Foreskin melanocyte (primary cell): ENCODE measurements at places on chromosomes 3 and 15.
A peak's percentile ranks its signal among the peaks of the same experiment; 100 is the strongest.

GRCh38 chr15:93855181-93855826 is 376.1 kb upstream of the MCTP2 start:
- no peak for DNase-seq

- DNase-seq, result peak; percentile 76
These were observed 33.1 kb downstream of the DZIP1L start for GRCh38 chr3:138082085-138082991.

DNA sequence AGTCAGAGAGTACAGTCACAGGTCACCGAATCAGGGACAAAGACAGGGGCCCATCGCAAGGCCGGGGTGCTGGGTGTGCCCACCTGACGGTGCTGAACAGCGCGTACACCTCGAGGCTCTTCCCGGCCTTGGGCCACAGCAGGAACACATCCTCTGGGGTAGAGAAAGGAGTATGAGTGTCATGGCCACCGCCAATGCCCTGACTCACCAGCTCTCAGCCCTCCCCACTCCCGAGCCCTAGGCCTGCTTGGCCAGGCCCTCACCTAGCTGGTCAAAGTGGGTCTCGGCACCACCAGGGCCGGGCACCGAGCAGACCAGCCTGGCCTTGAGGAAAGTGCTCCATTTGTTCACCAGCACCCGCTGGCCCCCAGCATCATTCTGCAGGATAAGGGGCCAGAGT is 4.2 kb downstream of the SEMA3G start:
- no peak for DNase-seq

DNA sequence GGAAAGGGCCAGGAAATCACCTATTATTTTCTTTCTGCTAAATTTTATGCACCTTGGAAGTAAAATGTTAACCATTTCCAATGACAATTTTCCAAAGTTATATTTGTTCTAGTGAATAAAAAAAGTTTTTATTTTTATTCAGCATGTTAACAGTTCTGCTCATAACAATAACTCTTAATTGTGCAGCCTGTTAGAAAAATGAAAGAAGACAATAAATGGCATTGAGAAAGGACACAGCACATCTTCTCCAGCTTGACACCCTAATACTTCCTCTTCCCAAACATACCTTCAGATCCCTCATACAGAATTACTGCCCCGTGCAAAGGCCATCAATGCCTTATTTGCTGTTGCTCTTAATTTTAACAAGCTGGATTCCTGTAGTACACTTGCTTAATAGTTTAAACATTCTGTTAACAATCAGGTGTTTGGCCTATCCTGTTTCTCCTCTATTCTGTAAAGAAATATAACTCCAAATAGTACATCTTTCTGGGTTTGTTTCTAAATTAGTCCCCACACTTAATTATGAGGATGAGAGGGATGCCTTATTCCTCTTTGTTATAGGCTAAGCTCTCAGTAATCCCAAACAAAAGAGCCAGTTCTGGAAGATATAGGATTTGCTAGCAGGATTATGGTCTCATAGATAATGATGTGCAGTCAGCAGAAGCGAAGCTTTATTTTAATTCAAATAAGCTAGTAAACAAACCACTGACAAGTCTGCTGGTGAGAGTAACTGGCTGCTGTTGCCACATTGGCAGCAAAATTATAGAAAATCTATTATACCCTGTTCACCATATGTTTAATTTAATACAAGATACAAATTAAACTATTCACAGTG is 19.2 kb upstream of the SOX2 start:
- no peak for DNase-seq

DNA sequence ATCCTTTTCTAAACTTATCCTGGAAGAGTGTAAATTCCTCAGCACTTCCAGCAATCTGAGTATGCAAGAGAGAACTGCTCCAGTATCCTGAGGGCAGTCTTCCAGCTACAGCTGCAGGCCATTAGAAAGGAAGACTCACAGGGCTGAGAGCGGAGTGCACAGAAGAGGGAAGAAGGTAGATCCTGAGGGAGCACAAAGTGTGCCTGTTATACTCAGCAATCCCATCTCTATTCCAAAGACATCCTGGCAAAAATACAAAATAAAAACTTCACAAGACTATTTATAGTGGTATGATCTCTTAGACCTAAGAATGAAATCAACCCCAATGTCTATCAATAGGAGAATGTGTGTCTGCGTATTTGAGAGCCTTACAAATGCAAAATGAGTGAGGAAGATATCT is 292.0 kb downstream of the ZIC1 start:
- no peak for DNase-seq

GRCh38 chr3:170768334-170768801 is 101.6 kb downstream of the RPL22L1 start:
- peak; percentile 76 for DNase-seq

- no peak for DNase-seq
These were observed 86.5 kb upstream of the ICE2 start for GRCh38 chr15:60565407-60565806.

- DNase-seq, result no peak
These were observed 190.5 kb upstream of the LYSMD4 start for GRCh38 chr15:99923711-99924110.

DNA sequence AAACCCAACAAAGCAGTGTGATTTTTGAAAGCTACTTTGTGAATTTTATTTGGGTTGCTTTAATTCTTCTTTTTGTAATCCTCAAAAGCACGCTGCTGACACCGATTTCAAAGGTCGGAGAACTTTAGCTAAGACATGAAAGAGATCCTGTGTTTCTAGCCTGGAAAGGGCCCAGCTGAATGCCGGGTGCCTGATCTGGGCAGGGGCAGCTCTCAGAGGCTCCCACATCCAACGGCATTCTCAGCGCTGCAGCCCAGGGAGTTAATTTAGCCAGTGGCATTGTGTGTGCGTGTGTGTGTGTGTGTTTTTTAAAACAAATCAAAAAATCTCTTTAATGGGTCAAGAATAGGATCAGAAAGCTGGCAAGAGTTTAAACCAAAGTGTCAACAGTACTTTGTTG is 6.6 kb downstream of the RBP1 start:
- DNase-seq, result peak; percentile 36

DNA sequence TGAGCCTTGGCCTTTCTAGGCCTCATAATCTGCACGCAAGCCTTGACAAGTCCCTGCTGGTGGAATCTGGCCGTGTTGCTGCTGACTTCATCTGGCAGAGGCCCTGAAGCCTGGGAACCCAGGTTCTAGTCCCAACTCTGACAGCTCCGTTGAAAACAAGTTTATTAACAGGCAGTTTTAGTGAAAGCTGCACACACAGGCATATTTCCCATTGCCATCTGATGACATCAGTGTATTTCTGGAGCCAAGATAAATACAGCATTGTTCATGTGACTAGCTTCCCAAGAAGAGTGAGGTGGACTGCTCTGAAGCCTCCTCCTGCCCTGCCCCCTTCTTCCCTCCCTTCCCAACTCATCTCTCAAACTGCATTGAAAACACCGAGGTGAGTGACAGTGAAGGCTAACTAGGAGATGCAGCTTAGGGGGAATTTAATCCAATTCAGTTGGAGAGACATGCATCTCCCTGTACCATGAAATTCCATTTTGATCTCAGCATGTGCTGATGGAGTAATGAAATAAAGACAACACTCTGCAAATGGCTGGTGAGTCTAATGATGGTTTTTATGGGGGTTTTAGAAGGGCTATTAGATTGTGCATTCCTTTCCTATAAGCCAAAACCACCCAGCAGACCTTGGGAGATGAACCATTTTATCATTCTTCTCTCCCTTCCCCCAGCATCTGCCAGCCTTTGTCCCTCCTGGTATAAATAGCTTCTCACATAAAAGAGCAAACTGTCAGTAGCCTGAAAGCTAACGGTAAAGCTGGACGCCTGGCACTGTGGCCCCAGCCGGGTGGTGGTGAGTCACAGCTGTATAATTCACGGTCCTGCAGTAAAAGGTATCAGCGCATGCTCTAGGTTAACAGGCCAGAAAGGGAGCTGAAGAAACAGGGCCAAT is 38.0 kb downstream of the PRICKLE2 start:
- peak; percentile 79 for DNase-seq

- DNase-seq, result no peak
These were observed 35.6 kb downstream of the FRMD5 start for GRCh38 chr15:44159492-44159891.

DNA sequence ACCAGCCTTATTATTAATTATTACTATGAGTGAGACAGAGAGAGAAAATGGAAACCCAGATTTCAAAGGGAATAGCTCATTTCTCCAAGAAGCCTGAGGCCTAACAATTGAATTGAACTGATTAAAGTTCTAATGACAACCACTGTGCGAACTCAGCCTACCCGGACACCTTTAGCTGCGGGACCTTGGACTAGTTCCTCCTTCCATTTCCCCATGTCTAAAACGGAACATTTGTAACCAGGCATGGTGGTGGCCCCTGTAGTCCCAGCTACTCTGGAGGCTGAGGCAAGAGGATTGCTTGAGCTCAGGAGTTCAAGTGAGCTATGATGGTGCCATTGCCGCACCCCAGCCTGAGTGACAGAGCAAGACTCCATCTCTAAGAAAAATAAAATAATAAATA is 16.4 kb upstream of the RTP2 start:
- no peak for DNase-seq

DNA sequence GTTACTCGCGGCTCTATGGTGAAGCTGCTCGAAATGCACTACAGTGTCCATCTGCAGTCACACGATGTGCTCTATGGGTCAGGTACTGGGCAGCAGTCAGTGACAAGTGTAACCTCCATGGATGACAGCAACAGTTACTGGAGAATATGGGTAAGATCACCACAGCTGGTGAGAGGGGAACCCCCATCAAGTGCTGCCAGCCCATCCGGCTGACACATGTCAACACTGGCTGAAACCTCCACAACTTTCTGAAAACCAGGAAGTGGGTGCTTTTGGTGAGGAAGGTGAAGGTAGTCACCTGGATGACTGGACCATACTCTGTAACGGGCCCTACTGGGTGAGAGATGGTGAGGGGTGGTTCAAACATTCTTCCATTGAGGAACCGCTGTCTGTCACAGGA is 87.4 kb upstream of the C15orf39 start:
- no peak for DNase-seq

- DNase-seq, result no peak
These were observed 475.2 kb upstream of the EPHA3 start for GRCh38 chr3:88632226-88632625.

DNA sequence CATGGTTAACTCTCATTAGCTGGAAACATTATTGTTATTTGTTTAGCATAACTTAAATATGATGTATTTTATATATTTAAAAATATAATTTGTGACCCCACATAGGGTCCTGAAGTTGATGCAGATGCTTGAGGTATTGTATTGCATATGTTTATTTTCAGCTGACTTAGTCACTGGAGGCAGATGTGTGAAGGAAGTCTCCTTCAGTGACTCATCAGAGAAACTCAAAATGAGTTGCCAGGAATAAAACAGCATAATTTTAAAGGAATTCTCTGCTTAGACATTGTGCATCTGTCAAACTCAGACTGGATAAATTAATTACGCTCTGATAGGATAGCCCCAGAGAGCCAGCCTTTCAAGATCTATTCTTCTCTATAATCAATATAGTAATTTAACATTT is 7.9 kb upstream of the OR4F6 start:
- no peak for DNase-seq

DNA sequence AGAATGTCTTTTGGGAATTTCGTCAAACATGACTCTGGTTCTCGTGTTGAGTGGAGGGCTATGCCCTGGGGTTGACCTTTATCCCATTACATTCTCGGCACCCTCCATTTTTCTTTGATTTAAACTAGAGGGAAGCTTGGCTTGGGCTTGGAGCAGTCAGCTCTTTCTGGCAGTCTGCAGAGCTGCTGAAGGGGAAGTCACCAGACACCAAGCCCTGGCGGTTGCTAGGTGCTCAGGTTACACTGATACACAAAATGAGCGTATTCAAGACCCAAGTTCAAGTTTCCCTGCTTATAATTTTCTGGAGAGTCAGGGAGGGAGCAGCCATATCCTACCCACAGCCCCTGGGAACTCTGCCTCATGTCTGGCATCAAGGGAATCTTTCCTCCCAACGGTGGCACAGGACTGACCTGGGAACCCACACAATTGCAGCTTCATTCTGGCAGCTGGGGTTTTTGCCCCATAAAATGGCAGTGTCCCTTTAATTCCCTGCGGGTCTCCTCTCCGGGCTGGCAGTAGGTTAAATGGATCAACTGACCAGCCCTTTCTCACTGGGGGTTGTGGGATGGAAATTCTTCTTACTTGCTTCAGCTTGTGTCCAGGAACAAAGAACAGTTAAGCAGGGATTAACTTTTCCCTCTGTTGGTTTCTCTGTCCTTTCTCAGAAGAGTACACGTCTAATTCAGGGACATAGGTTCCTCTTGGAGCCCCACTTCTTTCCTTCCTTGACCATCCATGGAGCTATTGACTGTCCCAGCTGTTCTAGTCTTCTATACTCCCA is 110.0 kb upstream of the DLG1 start:
- DNase-seq, result no peak

DNA sequence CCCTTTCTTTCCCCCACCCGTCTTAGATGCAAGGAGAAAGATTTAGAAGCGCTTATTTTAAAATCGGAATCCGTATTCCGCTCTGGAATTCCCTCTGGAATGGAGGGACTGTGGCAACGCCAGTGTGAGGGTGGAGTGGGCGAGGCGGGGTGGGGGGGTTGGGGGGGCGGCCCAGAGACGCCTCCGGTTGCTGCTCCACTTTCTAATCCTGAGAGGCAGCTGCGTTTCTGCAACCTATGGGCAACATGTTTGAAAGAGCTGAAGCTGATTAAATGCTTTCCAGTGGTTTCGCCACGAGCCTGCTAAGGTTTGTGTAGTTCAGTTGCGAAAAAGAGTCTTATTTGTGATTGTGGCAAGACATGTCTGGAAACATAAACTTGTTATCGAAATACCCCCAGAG is at the start of gene CCK:
Gene CCK (minus strand): TSS at position 101 of the 400 bp plus-strand sequence. CDS start 2,555 bp downstream, outside the sequence.
- no peak for DNase-seq

GRCh38 chr15:90903733-90904536 is 833 bp downstream of the MAN2A2 start:
- no peak for DNase-seq

DNA sequence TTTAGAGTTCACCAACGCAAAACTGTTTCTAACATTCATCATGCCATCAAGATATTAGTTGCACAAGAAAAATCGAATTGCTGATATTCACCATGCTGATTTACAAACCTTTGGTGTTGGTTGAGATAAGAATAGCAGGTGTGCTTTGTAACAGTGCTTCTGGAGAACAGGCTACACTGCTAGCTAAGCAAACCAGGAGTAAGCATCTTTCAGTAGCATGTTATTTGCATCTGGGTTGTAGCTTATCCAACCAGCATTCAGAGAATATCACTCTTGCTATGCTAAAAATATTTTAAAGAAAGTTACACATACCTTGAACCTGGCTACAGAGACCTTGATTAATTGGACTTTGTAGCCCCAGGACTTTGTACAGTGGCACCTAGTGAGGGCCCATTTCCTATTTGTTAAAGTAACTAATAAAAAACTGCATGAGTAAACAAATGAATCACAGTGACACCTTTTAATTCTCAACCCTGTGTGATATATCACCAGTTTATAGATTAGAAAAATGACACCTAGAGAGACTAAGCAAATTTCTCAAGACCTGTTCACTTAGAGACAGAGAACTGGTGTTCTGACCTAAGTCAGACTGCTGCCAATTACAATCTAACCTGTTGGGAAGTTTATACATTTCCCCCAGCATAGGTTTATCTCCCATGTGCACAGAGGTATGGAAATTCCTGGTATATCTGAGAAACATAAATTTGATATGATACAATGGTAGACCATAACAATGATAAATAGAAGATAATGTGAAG is 435.5 kb upstream of the TGFBR2 start:
- DNase-seq, result no peak

- no peak for DNase-seq
These were observed 260.7 kb upstream of the NR2E3 start for GRCh38 chr15:71549697-71550096.

GRCh38 chr15:34721802-34722438 is 32.9 kb downstream of the GJD2 start:
- peak; percentile 90 for DNase-seq
